ENCODE measurements at places on chromosomes 12 and 14. TPM values are rescaled to one million over a fixed set of nuclear protein-coding genes. Genes with fewer than 3 reads are reported as not detected.

ESYT1 gene
- total RNA-seq, result 68.3 TPM

CCNK gene
- total RNA-seq, result 36.9 TPM

GPR84 gene
- total RNA-seq, result not detected

PLEK2 gene
- 75.2 TPM for total RNA-seq

SDS gene
- total RNA-seq, result not detected

RAPGEF3 gene
- 178 TPM for total RNA-seq

ASCL1 gene
- 0.13 TPM for total RNA-seq

DNA sequence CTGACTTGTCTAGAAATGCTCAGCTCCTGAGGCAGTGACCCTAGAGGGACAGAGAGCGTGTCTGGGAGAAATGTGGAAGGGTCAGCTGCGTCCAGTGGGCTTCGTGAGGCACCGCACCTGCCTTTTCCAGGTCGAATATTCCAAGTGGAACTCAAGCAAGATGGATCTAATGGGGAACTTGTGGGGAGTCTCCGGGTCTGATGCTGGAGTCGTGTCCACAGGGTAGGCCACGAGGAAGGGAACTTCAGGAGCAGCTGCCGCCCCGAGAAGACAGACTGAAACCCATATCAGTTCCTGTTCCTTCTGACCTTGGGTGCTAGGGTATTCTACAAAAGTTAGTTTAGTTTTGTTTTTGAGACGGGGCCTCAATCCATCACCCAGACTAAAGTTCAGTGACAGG is 67.5 kb downstream of the TNFAIP2 start:
- DNase-seq, result no peak

- no peak for DNase-seq
These were observed 36.3 kb upstream of the PNMA1 start for GRCh38 chr14:73750531-73750901.

GRCh38 chr12:100974341-100974740 is 179.8 kb downstream of the ANO4 start:
- DNase-seq, result no peak

- DNase-seq, result no peak
These were observed 121.8 kb upstream of the NTF3 start for GRCh38 chr12:5310151-5310550.

GRCh38 chr12:130041983-130042812 is 120.1 kb upstream of the FZD10 start:
- peak; percentile 29 for DNase-seq

DNA sequence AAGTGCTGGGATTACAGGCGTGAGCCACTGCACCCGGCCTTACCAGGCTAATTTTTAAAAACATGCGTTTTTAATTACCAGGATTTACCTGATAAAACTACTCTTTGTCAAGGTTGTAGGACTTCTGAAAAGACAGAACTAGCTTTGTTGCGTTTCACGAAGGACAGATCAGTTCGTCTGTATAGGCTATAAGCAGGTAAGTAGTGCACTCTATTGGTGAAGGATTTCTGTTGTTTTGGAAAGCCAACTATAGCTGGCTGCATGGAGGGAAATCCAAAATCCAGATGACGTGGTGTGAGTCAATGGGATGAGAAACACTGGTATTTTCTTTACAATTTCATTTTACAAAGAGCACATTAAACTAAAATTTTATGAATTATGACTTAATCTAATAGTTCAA is 14.6 kb downstream of the GNPNAT1 start:
- DNase-seq, result no peak

DNA sequence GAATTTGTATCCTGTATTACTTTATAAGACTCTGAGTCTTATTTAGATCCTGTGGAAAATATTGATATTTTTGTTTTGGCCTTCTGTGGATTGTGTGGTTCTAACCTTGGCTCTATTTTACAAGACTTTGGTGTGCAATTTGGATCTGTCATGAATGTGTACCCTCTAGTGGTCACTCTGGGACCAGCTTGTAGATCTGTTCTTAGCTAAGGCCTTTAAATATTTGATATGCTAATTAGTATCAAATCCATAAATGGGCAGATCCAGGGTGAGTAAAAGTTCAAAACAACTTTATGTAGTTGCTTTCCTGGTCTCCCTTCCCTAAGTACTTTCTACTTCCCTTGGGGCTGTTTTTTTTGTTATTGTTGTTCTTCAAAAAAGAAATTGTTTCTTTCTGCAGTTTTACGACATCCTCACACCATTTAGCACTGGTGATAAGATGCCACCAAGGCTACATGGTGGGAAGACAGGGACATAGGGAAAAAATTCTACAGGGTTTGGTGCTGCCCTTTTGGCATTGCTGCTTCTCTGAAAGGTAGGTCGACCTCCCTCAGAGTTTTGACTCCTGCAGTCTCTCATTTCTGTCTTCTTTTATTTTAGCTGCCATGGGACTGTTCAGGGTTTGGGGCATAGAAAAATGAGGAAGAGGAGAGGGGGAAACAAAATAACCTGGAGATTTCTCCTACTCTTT is 238.5 kb downstream of the GPHN start:
- DNase-seq, result no peak

DNA sequence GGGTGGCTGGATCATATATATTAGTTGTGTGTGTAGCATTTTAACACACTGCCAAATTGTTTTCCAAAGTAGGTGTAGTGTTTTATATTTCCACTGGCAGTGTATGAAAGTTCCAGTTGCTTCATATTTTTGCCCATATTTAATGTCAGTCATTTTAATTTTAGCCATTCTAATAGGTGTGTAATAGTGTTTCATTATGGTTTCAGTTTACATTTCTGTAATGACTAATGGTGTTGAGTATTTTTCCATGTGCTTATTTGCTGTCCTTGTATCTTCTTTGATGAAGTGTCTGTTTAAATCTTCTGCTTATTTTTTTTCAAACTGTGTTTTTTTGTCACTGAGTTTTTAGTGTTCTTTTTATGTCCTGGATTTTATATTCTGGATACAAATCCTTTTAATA is 8.7 kb downstream of the TBC1D15 start:
- no peak for DNase-seq

DNA sequence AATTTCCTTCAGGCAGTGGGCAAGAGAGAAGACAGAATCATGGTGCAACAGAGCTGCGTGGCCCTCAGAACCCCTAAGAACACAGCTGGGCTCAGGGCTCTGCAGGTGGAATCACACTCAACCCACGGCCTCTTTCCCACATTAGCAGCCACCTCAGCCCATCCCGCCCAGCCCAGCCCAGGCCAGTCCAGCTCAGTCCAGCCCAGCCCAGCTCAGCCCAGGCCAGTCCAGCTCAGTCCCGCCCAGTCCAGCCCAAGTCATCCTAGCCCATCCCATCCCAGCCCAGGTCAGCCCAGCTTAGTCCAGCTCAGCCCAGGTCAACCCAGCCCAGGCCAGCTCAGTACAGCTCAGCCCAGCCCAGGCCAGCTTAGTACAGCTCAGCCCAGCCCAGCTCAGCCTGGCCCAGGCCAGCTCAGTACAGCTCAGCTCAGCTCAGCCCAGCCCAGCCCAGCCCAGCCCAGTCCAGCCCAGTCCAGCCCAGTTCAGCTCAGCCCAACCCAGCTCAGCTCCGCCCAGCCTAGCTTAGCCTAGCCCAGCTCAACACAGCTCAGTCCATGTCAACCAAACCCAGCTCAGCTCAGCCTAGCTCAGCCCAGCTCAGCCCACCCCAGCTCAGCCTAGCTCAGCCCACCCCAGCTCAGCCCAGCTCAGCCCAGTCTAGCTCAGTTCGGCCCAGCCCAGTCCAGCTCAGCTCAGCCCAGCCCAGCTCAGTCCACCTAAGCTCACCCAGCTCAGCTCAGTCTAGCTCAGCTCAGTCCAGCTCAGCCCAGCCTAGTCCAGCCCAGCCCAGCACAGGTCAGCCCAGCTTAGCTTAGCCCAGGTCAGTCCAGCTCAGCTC is 183.1 kb downstream of the TMEM121 start:
- DNase-seq, result no peak

Measured in thyroid gland (tissue), 4 donors.